Activated CD4-positive, alpha-beta T cell treated with anti-CD3 and anti-CD28 coated beads, Interleukin-2, amount 10 ng/mL, durations not matched to agents 7 days and 5 days (primary cell): ENCODE measurements at places on chromosomes 6 and 20. TPM values are rescaled to one million over a fixed set of nuclear protein-coding genes. Genes with fewer than 3 reads are reported as not detected.

GRCh38 chr6:53154794-53155193, 6.2 kb upstream of the GCM1 start:
- H3K4me3 ChIP-seq: no peak overlapping the region
- no peaks in the 10 kb centered on the region for H3K27me3 ChIP-seq
- no peaks in the 10 kb centered on the region for H3K4me1 ChIP-seq
- no peaks in the 10 kb centered on the region for H3K36me3 ChIP-seq

DNA sequence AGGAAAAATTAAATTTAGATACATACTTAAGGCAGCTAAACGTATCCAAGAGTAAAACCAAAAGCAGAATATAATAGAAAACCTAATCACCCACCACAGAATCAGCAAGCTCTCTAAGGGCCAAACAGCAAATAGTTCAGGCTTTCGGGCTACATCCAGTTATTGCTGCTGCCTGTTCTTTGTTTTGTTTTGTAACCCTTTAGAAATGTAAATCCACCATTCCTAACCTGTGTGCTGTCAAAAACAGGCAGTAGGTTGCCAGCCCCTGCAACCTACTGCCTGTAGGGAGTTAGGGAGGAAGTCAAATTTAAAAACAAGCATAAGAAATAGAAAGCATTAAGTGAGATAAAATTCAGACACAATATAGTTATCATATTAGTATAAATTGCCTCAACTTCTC, 225.9 kb downstream of the PTPRT start:
- no peak for DNase-seq
- H3K27me3 ChIP-seq: no peaks in the 10 kb centered on the region
- H3K4me1 ChIP-seq: no peaks in the 10 kb centered on the region
- H3K27ac ChIP-seq: no peak overlapping the region
- H3K36me3 ChIP-seq: no peaks in the 10 kb centered on the region
- H3K4me3 ChIP-seq: no peak overlapping the region

DNA sequence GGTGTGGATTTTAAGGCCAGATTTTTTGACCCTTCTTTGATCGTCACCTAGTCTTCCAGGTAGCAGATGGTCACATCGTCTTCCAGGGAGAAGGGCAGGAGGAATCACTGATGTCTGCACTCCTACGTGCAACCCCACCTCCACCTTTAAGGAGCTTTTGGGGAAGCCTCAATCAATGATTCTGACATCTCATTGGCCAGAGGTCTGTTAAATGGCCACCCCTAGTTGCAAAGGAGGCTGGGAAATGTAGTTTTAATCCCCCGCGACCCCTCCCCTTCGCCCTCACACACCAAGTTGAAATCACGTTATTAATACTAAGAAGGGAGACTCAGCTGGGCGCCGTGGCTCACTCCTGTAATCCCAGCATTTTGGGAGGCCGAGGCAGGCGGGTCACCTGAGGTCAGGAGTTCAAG, 151.4 kb downstream of the BCAS1 start:
- H3K27me3 ChIP-seq: no peaks in the 10 kb centered on the region
- H3K36me3 ChIP-seq: no peaks in the 10 kb centered on the region
- no peak overlapping the region for H3K4me3 ChIP-seq
- DNase-seq: no peak

DNA sequence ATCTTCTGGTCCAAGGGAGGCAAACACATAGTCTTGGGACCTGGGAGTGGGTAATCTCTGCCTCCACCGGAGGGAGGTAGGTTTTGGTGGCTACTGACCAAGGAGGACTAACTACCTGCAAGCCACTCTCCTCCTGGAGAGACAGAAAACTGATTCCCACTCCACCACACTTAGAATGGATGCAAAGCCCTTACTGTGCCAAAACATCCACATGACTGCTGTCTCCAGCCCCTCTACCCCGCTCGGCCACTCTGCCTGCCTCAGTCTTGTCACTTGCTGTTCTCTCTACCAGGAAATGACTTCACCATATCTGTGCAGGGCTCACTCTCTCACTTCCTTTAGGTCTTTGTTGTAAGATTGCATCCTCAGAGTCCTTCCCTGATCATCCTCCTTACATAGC, 129.5 kb upstream of the ARG1 start:
- peak overlapping the region; percentile 75 for H3K4me3 ChIP-seq
- H3K36me3 ChIP-seq: peaks cover 20% of the 10 kb centered on the region
- H3K27ac ChIP-seq: peak overlapping the region; percentile 91

DNA sequence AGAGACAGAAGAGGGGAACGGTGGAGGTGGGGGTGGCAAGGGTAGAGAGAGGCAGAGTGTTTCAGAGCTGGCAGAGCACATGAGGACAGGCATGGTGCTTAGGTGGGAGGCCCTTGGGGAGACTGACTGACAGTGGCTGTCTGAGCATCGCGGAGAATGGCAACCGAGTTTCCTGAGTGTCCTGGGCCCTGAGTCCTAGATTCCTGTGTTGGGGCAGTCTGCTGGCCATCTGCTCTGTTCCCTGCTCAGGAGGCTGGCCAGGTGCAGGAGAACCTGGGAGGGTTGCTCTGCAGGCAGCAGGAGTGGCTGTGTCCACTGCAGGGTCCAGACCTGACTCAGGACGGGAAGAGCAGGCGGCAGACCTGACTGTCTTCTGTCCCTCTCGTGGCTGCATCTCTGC, 248.9 kb downstream of the LRFN2 start:
- H3K4me1 ChIP-seq: peaks cover 7% of the 10 kb centered on the region
- DNase-seq: no peak
- H3K36me3 ChIP-seq: no peaks in the 10 kb centered on the region
- H3K27ac ChIP-seq: no peak overlapping the region
- H3K4me3 ChIP-seq: no peak overlapping the region

- H3K27me3 ChIP-seq: no peaks in the 10 kb centered on the region
- peaks cover 35% of the 10 kb centered on the region for H3K36me3 ChIP-seq
- H3K4me1 ChIP-seq: peaks cover 16% of the 10 kb centered on the region
- H3K4me3 ChIP-seq: no peak overlapping the region
- no peak overlapping the region for H3K27ac ChIP-seq
Measured at GRCh38 chr6:89974834-89975233, 80.6 kb downstream of the GJA10 start.

DNA sequence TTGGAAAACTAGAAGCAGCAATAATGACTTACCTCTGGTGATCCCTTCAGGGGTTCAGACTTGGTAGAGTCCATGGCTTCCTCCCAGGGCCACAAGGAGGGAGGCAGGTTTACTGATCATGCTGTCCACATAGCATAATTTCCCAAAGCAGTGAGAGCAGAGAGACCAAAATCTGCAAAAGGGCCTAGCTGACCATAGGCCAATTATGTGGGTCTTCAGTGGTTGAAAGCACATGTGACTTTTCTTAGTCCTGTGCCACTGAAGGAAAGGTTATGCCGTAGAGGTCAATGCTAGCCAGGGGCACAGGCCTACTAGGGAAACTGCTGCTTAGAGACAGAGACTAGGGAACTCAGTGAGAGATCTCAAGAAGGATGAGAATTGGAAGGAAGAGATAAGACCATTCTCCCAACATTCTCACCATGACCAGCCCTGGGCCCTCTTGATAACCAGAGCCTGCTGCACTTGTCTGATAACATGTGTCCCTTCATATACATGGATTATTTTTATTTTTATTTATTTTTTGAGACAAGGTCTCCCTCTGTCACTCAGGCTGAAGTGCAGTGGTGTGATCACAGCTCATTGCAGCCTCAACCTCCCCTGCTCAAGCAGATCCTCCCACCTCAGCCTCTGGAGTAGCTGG, 2.0 kb upstream of the GTPBP2 start:
- H3K27ac ChIP-seq: peak overlapping the region; percentile 89
- peaks cover 30% of the 10 kb centered on the region for H3K36me3 ChIP-seq
- H3K4me1 ChIP-seq: peaks cover 52% of the 10 kb centered on the region
- no peaks in the 10 kb centered on the region for H3K27me3 ChIP-seq
- H3K4me3 ChIP-seq: peak overlapping the region; percentile 44

DNA sequence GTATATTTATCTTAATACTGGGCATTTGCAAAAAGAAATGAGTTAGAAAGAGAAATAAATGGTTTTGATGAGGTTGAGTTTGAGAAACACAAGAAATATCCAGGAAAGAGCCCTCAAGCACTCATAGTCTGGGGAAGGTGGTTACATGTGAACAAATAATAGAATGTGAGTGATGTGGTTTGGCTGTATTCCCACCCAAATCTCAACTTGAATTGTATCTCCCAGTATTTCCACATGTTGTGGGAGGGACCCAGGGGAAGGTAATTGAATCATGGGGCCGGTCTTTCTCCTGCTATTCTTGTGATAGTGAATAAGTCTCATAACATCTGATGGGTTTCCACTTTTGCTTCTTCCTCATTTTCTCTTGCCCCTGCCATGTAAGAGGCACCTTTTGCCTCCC, 334.1 kb downstream of the COL12A1 start:
- no peak overlapping the region for H3K27ac ChIP-seq
- H3K4me3 ChIP-seq: no peak overlapping the region
- DNase-seq: no peak
- no peaks in the 10 kb centered on the region for H3K36me3 ChIP-seq
- H3K27me3 ChIP-seq: no peaks in the 10 kb centered on the region

PCSK2 gene
- total RNA-seq: not detected

DNA sequence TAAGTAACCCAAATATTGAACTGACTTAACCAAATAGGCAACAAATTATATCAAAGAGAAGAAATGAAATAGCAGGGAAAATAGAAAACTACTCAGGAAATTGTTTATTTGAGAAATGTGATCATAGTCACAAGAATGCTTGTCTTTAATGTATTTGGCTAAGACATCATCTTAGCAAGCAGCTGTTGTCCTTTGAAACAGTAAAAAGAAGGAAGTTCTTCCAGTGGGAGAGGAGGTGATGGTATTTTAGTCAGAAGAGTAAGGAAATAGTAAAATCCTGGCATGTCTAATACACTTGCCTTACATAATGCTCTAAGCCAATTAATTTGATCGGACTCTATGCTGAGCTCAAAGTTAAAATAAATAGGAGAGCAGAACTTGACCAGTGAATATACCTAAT, 126.5 kb downstream of the EPM2A start:
- no peak for DNase-seq
- no peak overlapping the region for H3K4me3 ChIP-seq
- H3K4me1 ChIP-seq: no peaks in the 10 kb centered on the region
- H3K36me3 ChIP-seq: no peaks in the 10 kb centered on the region

WFDC13 gene
- total RNA-seq: not detected

TENT5A gene
- total RNA-seq: 1.9 TPM

DNA sequence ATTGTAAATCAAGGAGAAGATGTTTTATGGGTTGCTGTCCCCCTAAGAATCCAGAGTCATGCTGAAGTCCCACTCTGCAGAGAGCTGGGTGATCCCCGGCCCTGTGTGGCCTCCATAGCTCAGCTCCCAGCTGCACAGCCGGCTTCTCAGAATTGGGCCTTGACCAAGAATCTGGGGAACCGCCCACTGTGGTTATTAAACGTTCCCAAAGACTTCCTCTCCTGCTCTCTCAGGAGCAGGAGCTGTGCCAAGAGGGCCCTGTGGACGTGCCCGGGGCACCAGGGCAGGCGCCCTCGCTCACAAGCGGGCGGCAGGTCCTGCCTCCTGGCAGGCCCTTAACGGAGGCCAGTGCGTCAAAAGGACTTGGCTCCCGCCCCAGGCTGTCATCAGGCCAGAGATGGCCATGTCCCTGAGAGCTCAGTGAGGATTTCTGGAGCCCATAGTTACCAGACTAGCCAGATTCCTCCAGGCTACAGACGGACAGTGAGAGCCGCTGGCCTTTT, 30.4 kb downstream of the ZC3H12D start:
- H3K4me3 ChIP-seq: no peak overlapping the region
- H3K36me3 ChIP-seq: peaks cover 7% of the 10 kb centered on the region
- no peaks in the 10 kb centered on the region for H3K27me3 ChIP-seq
- peaks cover 3% of the 10 kb centered on the region for H3K4me1 ChIP-seq
- no peak for DNase-seq

DNA sequence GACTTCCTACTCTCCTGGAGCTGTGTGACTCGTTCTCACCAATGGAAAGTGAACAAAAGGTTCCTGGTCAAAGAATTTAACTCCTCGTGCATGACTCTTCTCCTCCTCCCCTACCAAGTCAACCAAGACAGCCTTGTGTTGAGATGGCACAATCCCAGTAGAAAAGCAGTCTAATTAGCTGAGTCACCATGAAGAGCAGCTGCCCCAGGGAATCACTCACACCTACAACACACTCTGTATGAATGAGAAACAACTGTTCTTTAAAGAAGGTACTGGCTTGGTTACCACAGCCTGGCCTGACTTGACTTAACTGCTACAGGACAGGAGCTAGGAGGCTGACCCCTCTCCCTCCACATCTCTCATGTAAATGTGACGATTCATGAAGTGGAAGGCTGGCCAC, 2.9 kb upstream of the HLA-DOB start:
- H3K36me3 ChIP-seq: no peaks in the 10 kb centered on the region
- H3K27me3 ChIP-seq: no peaks in the 10 kb centered on the region
- no peak overlapping the region for H3K4me3 ChIP-seq
- DNase-seq: no peak
- peaks cover 7% of the 10 kb centered on the region for H3K4me1 ChIP-seq

GRCh38 chr20:41014561-41015088, 14.0 kb upstream of the TOP1 start:
- H3K4me3 ChIP-seq: no peak overlapping the region
- no peaks in the 10 kb centered on the region for H3K36me3 ChIP-seq
- no peaks in the 10 kb centered on the region for H3K27me3 ChIP-seq
- H3K27ac ChIP-seq: no peak overlapping the region
- no peak for DNase-seq

WFDC5 gene
- not detected for total RNA-seq

AKAP12 gene
- 0.60 TPM for total RNA-seq

- H3K4me3 ChIP-seq: no peak overlapping the region
- H3K4me1 ChIP-seq: peaks cover 8% of the 10 kb centered on the region
- DNase-seq: no peak
- no peaks in the 10 kb centered on the region for H3K36me3 ChIP-seq
- peak overlapping the region; percentile 1 for H3K27ac ChIP-seq
- H3K27me3 ChIP-seq: peaks cover 2% of the 10 kb centered on the region
Measured at GRCh38 chr20:54017846-54018245, 52.5 kb downstream of the BCAS1 start.

GRCh38 chr6:140897349-140897748, 1235.4 kb upstream of the GJE1 start:
- H3K27me3 ChIP-seq: peaks cover 1% of the 10 kb centered on the region
- H3K36me3 ChIP-seq: no peaks in the 10 kb centered on the region
- no peak overlapping the region for H3K27ac ChIP-seq
- DNase-seq: no peak

TNF gene
- total RNA-seq: 47.1 TPM

IPCEF1 gene
- 26.2 TPM for total RNA-seq

DNA sequence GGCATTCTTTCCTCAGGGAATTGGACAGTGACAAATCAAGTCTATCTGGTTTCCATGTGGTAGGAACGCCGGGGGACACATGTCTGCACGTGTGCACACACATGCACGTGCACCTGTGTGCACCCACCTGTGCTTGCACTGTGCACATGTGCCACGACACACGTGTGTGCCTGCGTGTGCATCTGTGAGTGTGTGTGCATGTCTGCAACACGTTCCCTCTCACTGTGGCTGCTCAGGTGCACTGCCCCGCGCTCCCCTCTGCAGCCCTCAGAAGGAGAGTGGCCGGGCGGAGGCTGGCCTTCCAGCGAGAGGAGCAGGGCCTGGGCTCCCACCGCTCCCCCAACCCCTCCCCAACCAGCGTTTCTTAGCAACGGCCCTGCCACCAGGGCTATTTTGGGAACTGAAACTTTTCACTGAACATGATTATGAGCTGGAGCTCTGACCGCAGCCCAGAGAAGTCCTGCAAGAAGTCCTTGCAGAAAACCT, 147.8 kb downstream of the PHACTR3 start:
- no peaks in the 10 kb centered on the region for H3K36me3 ChIP-seq
- DNase-seq: no peak
- H3K27ac ChIP-seq: no peak overlapping the region
- H3K27me3 ChIP-seq: peaks cover 2% of the 10 kb centered on the region
- no peaks in the 10 kb centered on the region for H3K4me1 ChIP-seq
- H3K4me3 ChIP-seq: no peak overlapping the region

HLA-DRA gene
- 58.8 TPM for total RNA-seq

- H3K4me3 ChIP-seq: no peak overlapping the region
- peaks cover 38% of the 10 kb centered on the region for H3K27me3 ChIP-seq
- no peak for DNase-seq
Measured at GRCh38 chr6:170013815-170014214, 262.4 kb downstream of the ERMARD start.

TOX2 gene
- total RNA-seq: 1.5 TPM

ENPP4 gene
- total RNA-seq: 5.0 TPM
